H1 (cell line): ENCODE measurements at places on chromosomes 11 and 22. TPM values are rescaled to one million over a fixed set of nuclear protein-coding genes. Genes with fewer than 3 reads are reported as not detected.
A peak's percentile ranks its signal among the peaks of the same experiment; 100 is the strongest.

DNA sequence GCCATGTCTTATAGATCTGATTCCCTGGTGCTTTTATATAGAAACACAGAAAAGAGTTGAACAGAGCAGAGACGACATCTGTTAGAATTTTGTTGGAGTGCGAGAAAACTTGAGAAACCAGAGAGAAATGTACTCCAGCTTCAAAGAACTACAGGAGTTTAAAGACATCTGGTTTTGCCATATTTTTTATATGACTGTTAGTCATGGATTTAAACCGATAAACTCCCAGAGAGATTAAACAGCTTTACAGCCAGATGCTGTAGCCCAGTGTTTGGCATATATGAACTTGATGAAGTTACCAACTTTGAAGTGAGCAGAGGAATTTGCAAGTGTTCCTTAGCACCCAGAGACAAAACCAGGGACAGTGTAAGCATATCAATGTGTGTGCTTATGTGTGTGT, 1083.1 kb downstream of the LRRC4C start:
- no peak for DNase-seq

SLC22A9 gene
- not detected in 2 replicates for total RNA-seq

ENTHD1 gene
- not detected in 2 replicates for total RNA-seq

- no peak for DNase-seq
These were observed 1.8 kb downstream of the TMEM179B start for GRCh38 chr11:62788991-62789390.

DNA sequence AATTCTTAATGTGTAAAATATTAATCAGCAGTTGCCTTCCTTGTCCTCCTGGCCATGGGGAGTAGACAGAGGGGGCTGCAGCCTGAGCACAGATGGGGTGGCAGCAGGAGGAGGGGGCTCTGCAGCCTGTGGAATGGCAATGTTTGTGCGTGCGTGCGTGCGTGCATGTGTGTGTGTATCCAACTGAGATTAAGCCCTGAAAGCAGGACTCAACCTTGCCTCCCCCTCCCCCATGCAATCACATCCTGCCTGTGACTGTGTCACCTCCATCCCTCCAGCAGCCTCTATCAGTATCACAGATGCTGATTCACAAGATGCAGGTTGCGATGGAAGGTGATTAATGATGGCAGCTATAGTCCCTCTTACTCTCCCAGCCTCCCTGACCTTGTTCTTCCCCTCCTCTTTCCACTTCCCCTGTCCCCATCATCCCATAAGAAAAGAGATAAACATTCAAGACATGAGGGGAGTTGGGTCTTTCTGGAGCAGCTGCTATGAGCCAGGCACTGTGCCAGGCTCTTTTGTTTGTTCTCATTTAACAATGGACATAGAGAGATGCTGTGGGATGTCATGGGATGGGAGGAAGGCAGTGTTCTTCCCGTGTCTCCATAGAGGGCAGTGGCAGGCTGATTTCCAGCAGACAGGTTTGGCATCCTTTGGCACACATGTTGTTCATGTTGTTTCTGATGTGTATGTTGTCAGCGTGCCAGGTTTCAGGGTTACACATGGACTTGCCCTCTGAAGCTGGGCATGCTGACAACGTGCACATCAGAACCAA, 43.8 kb upstream of the NECTIN1 start:
- DNase-seq = no peak

- DNase-seq = no peak
These were observed 239.7 kb upstream of the API5 start for GRCh38 chr11:43072096-43072495.

GRCh38 chr11:62958547-62959421, 26.0 kb downstream of the SLC22A6 start:
- DNase-seq = no peak

TRIM34 gene
- total RNA-seq = 0.63 and 0.76 TPM in 2 replicates

GRCh38 chr11:16111690-16112089, 244.7 kb downstream of the SOX6 start:
- DNase-seq = peak; percentile 2
